T-helper 17 cell (primary cell): ENCODE measurements at places on chromosomes 1 and 21.

DNA sequence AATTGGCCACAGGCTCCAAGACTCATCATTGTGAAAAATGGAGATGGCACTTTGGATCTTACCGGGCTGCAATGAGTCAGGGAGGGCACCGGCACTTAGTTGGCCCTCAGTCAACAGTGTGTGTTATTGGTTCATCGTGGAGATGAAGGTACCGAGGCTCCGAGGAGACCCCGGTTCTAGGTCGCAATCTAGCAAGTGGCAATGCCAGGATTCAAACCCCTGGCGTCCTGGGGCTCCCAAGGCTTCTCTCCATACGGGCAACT, 49.0 kb upstream of the ACOT11 start:
- no peak for DNase-seq

DNA sequence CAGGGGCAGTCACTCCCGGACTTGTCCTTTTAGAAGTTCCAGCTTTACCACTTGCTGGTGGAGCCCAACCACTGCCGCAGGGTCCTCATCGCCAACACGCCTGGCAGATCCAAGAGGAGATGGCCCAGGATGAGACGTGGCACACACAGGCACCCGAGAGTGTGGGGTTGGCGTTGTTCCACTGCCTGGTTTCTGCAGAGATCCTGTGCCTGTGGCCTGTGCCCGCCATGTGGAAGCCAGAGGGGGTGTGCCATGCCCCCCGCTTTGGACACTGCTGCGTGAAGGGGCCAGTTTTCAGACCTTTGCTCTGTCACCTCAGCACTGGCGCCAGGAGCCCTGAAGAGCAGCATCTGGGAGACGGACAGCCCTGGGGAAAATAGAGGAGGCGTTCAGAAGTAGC, 10.8 kb downstream of the CD46 start:
- DNase-seq, result no peak

DNA sequence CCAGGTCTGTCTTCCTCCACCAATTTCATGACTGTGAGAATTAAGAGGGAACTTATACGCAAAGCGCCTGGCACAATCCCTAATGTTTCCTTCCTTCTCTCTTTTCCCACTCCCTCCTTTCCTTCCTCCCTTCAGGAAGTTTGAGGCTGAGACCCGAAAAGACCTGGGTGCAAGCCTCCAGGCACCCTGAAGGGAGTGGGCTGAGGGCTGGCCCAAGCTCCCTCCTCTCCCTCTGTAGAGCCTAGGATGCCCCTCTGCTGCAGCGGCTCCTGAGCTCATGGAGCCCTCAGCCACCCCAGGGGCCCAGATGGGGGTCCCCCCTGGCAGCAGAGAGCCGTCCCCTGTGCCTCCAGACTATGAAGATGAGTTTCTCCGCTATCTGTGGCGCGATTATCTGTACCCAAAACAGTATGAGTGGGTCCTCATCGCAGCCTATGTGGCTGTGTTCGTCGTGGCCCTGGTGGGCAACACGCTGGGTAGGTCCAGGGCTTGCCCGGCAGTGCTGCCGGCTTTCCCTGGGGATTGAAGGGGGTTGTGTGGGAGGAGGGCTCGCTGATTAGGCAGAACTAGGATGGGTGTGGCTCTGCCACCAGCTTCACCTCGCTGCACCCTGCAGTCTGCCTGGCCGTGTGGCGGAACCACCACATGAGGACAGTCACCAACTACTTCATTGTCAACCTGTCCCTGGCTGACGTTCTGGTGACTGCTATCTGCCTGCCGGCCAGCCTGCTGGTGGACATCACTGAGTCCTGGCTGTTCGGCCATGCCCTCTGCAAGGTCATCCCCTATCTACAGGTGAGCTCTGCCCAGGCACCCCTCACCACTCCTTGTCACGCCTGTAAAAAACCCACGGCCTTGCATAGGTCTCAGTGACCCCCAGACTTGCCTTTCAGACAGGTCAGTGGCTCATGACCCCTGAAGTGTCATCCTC, 1.7 kb downstream of the HCRTR1 start:
- DNase-seq, result no peak

GRCh38 chr1:17200246-17200645, 4.7 kb upstream of the PADI1 start:
- no peak for DNase-seq

DNA sequence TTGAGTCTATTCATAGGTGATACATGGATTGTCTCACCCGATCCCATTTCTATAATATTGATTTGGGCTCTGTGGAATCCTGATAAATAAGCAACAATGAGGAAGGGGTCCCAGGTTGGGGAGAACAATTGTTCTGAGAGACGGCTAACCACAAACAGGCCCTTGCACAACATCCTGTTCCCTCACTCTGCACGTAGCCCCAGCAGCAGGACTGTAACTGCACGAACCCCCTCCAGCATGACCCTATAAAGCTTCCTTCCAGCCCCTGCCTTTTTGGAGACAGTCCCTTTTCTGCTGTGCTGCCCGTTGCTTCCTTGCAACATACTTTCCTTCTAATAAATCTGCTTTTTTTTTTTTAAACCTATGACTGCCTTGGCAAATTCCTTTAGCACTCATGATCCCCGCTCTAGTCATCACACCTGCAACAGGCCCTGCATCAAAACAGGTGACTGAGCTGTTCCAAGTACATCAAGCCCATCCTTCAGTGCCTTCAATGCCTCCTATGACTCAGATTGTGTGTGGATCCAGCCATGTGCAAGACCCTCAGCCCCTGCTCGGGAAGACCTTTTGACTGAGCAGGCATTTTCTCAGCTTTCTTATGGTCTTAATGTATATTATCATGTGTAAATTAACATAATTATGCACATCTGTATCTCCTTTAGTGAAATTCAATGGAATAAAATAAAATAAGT, 63.7 kb upstream of the B3GALNT2 start:
- DNase-seq, result no peak

- DNase-seq, result peak; percentile 86
These were observed at the start of gene SUMO3 for GRCh38 chr21:44817914-44818639. Gene SUMO3, minus strand, starts transcription at chr21:44818062. Its CDS starts 94 bp downstream, at chr21:44817968.

DNA sequence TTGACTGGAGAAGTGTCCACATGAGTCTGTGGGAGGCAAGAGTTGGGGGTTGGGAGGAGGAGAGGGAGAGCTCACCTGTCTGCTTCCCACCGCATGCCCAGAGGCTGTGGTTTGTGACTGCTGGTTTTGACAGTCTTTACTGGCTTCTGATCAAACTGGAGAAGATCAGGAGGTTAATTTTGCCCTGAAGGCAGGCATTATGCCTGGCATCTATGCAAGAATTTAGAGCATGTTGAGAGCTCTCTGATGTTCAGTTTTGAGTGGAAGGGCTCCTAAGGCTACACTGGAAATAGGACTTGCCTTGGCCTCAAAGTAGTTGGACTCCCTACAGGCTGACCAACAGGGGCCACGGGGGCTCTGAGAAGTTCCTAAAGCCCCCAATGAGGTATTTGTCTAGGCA, 101.6 kb downstream of the TLR5 start:
- DNase-seq, result no peak

GRCh38 chr1:97204468-97204867, 482.9 kb downstream of the PTBP2 start:
- DNase-seq, result no peak

GRCh38 chr1:70542030-70542429, 131.0 kb downstream of the CTH start:
- no peak for DNase-seq

DNA sequence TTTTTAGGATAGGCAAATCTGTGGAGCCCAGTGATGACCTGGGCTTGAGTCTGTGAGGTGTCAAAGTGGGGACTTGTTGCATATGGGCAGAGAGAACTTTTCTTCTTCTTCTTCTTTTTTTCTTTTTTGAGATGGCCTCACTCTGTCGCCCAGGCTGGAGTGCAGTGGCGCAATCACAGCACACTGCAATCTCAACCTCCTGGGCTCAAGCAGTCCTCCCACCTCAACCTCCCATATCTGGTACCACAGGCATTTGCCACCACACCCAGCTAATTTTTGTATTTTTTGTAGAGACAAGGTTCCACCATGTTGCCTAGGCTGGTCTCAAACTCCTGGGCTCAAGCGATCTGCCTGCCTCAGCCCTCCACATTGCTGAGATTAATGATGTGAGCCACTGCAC, 80.3 kb downstream of the RD3 start:
- DNase-seq, result no peak

DNA sequence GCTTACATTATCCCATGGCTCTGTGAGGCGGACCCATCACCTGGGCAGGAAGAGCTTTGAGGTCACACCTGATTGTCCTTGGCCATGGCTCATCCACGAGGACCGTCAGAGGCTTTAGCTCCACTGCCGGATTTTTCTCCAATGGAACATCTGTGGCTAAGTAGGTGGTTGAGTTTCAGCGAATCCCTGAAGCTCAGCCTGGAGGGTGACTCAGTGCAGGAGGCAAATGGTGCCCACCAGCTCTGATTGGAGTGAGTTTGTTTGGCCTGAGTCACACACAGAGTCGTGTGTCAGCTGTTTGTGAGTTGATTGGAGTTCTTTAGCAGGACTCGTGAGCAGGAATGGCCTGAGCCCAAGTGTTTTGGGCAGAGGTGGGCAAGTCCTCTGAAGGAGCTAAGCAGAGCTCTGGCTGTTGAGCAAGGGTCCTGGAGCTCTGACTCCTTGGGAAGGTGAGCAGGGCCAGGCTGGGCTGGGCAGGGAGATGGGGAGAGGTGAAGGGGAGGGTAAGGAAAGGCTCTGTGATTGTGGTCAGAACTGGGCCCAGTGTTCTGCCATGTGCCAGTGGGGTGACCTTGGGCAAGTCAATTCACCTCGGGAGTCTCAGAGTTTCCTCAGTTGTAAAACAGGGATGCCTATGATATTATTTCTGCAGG, 2.0 kb downstream of the SLC6A17 start:
- DNase-seq, result no peak

GRCh38 chr1:109877776-109878175, 32.9 kb upstream of the CSF1 start:
- DNase-seq, result no peak

GRCh38 chr1:42745851-42746250, 5.8 kb upstream of the CLDN19 start:
- no peak for DNase-seq

- no peak for DNase-seq
These were observed 72.5 kb downstream of the NTMT2 start for GRCh38 chr1:170218257-170218650.

- no peak for DNase-seq
These were observed 24.9 kb upstream of the TENT5B start for GRCh38 chr1:27037518-27037917.

DNA sequence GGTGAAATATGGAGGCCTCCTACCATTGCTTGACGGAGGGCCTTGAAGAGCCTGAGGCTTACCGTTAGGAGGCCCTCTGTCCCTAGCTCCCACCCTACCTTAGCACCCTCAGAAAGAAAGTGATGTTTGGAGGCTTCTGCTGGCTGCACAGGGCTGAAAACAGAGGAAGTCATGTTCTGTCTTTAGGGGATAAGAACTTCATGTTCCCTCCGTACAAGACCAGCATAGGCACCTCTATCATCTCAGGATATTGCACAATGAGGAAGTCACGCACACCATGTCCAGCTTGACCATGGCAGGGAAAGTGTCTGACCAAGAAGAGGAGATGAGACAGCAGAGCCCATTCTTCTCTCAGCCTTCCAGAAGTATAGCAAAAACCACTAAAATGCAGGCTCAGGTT, 13.8 kb downstream of the ADORA3 start:
- no peak for DNase-seq

DNA sequence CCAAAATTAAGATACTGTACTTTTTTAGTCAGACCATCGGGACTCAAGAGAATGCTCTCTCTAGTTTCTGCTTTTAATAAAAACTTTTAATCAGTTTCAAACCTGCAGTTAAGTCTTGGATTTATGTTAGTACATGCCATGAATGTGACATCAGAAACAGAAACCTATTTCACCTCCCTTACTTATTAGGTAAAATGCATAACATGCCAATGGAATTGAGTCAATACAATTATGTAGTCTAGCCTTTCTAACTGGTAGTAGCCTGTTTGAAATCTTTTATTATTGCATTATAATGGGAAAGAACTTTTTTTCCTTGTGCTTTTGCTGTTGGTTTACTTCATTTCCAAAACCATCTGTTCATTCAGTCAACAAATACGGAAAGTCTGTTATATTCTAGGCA, 4.8 kb downstream of the PHACTR4 start:
- no peak for DNase-seq
